ENCODE measurements at places on chromosomes 2 and 18.

- peak; percentile 33 for DNase-seq
Measured at GRCh38 chr18:432791-433190, 67.7 kb downstream of the COLEC12 start.

- DNase-seq: no peak
Measured at GRCh38 chr2:112162341-112162740, 24.2 kb downstream of the FBLN7 start.

DNA sequence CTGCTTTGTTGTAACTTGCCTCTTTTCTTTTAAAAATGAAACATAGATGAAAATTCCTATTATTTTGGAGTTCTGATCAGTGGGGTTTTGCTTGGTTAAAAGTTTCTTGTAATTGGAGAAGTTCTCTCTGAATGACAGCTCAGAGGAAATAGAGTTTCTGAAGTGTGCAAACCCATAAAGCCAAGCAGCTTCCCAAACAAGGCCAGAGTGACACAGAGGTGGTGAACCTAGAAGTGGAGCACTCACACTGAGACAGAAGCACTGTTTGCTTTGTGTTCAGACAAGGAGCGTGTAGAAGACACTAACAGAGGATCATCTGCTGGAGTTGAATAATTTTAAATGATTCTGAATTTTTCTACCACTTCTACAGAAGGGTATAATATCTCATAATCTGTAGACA, 49.2 kb downstream of the FBXO48 start:
- no peak for DNase-seq

GRCh38 chr2:214261683-214262082, 149.2 kb upstream of the VWC2L start:
- no peak for DNase-seq

DNA sequence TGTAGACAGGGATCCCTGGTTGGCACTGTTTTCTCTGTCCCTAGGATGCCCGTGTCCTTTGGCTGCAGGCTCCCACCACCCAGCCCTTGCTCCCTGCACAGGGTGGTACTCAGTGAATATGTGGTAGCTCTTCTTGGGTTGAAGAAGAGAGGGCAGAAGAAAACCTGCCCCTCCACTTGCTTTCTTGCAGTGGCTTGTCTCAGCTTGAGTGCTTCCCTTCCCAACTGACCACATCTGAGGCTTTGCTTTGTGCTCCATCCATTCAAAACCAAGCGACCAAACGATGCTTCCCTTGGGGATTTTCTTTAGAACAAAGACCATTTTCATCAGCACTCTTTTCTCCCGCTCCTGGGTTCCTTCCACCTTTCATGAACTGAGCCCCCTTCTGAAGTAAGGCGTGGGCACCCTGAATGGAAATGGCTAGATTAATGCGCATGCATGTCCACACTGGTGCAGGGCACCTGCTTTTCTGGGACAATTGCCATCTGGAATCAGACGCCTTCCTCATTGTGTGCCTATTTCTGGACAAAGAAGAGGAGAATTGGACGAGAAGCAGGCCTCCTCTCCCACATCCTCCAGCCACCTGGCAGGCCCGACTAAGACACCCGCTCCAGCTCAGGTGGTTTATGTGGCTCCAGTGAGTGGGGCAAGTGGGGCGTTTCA, 59.1 kb downstream of the ARL4C start:
- DNase-seq: no peak
